ENCODE measurements at places on chromosomes 3 and 15. TPM values are rescaled to one million over a fixed set of nuclear protein-coding genes. Genes with fewer than 3 reads are reported as not detected.

Gene ITGB5
- 332 TPM for total RNA-seq

GRCh38 chr3:10286133-10286524 lies 6.6 kb downstream of the GHRL start:
- no peaks in the 10 kb centered on the region for H3K27me3 ChIP-seq
- H3K4me3 ChIP-seq: no peak overlapping the region
- no peak overlapping the region for H3K27ac ChIP-seq
- DNase-seq: no peak
- no peaks in the 10 kb centered on the region for H3K36me3 ChIP-seq

- H3K4me1 ChIP-seq: no peaks in the 10 kb centered on the region
- no peak overlapping the region for H3K4me3 ChIP-seq
- H3K27ac ChIP-seq: no peak overlapping the region
- no peaks in the 10 kb centered on the region for H3K27me3 ChIP-seq
Measured at GRCh38 chr15:77723756-77724155, 91.0 kb upstream of the LINGO1 start.

- DNase-seq: no peak
- H3K36me3 ChIP-seq: no peaks in the 10 kb centered on the region
- H3K27ac ChIP-seq: no peak overlapping the region
- no peaks in the 10 kb centered on the region for H3K4me1 ChIP-seq
- H3K4me3 ChIP-seq: no peak overlapping the region
Measured at GRCh38 chr3:184352897-184353545, 8.4 kb downstream of the CLCN2 start.
